SHP77 (cell line): ENCODE measurements at places on chromosomes 4 and X.

DNA sequence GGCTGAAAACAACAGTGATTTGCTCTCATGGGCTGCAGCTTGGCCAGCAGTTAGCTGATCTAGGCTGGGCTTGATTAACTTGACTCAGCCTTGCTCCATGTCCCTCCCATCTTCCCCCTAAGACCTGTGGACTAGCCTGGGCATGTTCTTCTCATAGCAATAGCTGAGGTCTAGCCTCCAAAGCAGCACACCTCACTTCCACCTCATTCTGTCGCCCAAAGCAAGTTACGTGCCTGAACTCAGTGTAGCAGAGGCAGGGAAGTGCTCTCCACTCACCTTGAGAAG is 62.2 kb downstream of the EVC start:
- DNase-seq, result no peak

- DNase-seq, result no peak
Measured at GRCh38 chrX:38626296-38626695, 65.0 kb downstream of the TSPAN7 start.

DNA sequence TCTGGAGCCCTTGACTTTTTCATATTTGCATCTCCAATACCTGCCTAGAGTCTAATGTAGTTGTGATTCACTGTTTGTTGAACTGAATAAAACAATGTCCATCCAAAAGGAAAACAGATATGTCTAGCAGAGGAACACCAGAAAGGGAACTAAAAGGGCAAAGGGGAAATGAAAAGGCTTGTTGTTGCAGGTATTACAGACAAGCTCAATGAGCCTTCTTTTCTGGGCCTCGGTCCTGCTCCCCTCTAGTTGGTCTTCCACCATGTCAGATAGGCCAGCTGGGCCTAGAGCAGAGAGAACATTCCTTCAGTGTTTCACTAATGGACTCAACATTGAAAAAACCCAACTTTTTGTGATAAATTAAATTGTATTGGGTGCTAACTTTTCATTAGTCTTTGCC is 55.4 kb downstream of the ZFX start:
- no peak for DNase-seq

DNA sequence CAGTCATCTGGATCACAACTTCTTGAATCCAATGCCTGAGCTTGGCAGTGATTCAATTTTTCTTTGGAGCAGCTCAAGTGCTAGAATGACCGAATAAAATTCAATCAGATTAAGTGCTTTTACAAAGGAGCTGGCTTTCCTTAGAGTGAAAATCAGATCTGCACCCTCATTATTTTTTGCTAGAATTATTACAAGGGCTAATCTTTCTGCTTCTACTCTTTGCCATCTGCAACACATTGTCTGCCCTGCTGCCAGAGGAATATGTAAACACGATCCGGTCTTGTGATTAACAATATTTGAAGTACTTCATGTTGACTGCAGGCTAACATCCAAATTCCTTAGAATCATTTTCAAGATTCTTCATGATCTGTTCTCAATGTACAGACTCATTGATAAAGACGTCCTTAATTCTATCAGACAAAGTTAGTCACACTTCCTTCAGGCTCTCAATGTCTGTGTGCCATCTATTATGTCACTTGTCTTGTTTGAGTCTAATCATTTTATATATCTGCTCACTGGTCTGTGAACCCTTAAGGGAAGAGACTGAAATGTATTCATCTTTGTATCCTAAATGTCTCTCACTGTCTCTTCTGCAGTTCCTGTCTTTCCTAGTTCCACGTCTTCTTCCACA is 531.2 kb downstream of the GALNTL6 start:
- no peak for DNase-seq

- no peak for DNase-seq
Measured at GRCh38 chr4:74056114-74056857, 17.8 kb upstream of the CXCL3 start.

DNA sequence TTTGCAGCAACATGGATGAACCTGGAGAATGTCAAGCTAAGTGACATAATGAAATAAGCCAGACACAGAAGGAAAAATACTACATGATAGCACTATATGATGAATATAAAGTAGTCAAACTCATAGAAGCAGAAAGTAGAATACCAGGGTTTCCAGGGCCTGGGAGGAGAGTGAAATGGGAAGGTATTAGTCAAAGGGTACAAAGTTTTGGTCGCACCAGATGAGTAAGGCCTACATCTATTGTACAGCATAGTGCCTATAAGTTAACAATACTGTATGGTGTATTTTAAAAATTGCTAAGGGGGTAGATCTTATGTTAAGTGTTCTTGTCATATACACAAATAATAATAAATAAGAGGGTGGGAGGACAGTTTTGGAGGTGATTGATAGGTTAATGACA is 41.5 kb downstream of the ENOX2 start:
- no peak for DNase-seq

- DNase-seq, result no peak
Measured at GRCh38 chrX:40055495-40055894, 42.3 kb downstream of the BCOR start.

GRCh38 chr4:182770996-182771514 is 146.1 kb downstream of the DCTD start:
- DNase-seq, result no peak

DNA sequence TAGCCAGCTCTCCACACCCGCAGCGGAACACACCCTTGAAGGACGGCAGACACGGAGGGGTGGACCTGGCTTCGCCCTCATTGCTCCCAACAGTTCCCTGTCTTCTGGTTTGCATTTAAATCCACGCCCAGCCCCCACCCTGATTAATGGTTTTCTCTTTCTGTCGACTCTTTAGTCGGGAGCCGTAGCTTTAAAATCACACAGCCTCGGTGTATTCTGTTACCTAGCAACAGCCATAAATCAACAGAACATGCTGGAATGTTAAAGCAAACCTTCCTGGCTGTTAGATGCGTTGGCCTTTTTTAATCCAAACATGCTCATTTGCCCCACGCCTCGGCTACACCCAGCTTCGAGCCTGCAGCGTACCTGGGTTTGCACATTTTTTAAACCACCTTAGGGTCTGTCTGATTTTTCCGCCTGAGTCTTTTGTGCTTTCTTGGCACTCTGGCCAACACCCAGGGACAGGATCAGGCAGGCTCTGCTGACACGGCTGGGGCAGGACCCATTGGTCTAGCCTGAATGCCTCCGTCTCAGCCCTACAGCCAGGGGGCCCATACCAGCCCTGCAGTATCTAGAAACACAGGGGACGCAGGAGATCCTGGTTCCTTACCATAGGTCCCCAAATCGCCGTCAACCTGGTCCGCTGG is 21.4 kb upstream of the PPP2R2C start:
- DNase-seq, result no peak

GRCh38 chrX:18558799-18559198 is 113.1 kb downstream of the RS1 start:
- no peak for DNase-seq

GRCh38 chr4:76610751-76611547 is 175.9 kb downstream of the SHROOM3 start:
- no peak for DNase-seq

DNA sequence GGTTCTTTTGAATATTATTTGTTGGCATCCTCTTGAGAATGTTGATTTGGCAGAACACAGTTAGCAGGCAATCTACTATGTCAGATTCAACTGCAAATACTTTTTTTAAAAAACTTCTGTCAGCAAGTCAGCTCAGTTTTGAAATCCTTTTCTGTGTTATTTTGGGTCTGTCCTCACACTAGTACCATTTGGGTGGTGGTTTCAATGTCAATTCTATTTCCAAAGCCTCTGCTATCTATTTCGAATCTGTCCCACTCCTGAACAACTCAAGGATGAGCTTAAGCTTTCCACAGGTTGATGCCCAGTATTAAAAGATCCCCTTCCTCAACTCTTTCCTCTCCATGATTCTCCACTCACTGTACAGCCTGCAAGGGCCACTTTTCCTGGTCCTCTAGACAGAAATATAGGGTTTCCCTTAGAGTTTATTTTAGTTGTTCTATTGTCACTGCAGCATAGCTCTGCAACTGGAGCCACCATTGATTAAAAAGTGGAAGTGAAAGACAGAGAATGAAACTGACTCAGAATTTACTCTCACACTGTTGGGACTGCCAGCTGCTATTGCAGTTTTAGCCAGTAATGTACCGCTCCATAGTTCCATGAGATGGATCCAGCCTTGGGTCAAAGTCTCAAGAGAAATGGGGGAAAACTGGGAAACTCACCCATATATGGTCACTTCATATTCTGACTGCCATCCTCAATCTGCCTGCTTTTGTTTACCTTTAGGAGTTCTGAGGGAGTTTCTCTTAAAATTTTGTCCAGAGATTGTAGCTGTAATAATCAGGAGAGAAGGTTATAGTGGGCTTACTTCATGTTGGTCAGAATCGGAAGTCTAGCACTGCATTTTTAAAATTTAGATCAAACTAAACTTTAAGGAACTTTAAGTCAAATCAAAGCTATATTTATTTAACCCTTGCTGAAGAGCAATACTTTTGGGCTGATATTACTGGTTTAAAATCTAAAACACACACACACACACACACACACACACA is 14.6 kb downstream of the HDX start:
- no peak for DNase-seq

DNA sequence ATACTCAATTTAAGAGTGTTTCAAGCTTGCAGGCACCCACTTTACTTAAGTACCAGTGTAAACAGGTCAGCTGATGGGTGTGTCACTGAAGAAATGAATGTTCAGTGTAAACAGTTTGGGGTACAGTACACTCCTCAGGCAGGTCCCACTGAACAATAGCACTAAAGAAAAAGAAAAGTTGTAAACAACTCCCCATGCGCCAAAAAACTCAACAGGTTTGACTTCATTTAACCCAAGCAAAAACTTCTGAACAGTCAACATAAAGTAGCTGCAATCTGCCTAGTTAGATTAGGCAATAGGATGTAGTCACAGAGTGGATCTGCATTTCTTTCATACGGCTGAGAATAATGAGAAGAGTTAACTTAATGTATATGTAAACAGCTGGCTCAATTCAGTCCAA is 93.2 kb downstream of the FAM13A start:
- no peak for DNase-seq

DNA sequence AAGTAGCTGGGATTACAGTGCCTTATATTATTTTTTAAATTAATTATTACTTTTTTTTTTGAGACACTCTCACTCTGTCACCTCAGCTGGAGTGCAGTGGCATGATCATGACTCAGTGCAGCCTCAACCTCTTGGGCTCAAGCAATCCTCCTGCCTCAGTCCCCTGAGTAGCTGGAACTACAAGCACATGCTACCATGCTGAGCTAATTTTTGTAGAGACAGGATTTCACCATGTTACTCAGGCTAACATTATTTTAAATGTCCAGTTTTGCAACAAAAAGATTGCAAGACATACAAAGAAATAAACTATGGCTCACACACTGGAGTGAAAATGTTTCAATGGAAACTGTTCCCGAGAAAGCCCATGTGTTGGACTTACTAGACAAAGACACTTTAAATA is 59.2 kb downstream of the MND1 start:
- DNase-seq, result no peak
